ENCODE measurements at places on chromosomes 6 and 20.
A peak's percentile ranks its signal among the peaks of the same experiment; 100 is the strongest.

DNA sequence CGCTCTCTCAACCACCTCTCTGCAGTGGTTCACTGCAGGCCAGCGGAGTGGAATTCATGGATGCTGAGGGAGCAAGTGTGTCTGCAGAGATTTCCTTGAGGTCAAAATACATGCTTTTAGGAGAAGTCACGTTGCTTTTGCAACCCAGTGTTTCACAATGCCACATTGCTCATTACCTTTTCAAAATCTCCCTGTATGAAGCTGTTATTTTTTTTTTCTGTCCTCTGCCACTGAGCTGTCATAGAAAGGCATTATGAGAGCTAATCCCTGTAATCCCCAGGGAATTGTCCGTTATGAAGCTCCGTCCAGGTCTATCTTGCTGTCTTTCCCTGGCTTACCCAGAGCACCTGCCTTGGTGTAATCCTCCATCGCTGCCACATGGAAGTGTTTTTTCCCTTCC, 60.5 kb upstream of the SLC22A23 start:
- peak; percentile 93 for DNase-seq

DNA sequence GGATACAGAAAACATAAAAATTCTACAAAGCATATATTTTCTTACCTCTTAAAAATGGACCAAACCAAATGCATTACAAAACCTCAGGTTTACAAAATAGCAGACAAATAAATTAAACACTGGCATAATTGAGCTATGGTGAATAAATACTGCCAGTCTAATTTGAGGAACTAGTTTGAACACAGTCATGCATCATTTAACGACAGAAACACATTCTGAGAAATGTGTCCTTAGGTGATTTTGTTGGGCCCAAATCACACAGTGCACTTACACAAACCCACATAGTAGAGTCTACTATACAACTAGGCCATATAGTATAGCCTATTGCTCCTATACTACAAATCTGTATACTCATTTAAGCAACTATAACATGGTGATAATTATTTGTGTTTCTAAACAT, 215.6 kb downstream of the FOXC1 start:
- DNase-seq, result no peak

DNA sequence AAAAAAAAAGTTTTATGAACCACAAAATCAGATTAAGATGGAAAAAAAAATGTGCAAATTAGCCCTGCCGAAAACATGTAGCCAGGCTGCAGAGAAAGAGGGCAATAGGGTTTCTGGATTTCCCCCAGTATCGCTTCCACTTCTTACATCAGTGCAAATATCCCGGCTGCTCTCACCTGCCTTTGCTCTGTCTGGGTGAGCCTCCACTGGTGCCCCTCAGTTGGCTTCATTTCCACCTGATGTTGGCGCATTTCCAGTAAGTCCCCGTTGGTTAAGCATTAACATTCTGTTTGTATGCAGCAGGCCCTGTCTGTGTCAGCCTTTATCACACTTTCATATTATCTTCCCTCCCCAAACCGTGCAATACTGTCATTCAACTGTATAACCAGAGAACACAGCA, 215.1 kb downstream of the CBLN4 start:
- DNase-seq, result no peak

DNA sequence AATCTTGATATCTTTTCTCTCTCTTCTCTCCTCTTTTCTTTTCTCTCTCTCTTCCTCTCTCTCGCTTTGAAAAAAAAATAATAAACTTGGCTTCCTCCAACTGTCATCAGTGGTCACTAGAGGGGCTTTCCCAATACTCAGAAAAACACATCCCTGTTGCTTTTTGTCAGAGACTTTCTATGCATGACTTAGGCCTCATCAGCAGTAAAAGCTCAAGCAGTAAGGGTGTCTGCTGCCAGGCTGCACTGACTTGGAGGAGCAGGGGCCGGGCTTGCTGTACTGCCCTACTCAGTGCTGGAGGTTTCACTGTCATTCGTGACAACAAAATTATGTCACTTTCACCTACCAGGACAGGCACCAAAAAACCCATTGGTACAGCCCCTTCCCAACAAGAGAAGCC, 272.0 kb downstream of the ADGB start:
- DNase-seq, result no peak

DNA sequence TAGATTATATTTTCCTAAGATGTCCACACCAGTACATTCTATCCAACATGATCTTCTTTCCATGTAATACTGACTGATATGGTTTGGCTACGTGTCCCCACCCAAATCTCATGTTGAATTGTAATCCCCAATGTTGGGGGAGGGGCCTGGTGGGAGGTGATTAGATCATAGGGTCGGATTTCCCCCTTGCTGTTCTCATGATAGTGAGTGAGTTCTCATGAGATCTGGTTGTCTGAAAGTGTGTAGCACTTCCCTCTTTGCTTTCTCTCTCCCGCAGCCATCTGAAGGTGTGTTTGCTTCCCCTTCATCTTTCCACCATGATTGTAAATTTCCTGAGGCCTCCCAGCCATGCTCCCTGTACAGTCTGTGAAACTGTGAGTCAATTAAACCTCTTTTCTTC, 12.2 kb upstream of the HBS1L start:
- no peak for DNase-seq

GRCh38 chr6:15876406-15876805, 213.6 kb upstream of the DTNBP1 start:
- peak; percentile 78 for DNase-seq

Data from mammary epithelial cell (primary cell).